GM23248 (cell line): ENCODE measurements at places on chromosomes 6 and 20.
A peak's percentile ranks its signal among the peaks of the same experiment; 100 is the strongest.

DNA sequence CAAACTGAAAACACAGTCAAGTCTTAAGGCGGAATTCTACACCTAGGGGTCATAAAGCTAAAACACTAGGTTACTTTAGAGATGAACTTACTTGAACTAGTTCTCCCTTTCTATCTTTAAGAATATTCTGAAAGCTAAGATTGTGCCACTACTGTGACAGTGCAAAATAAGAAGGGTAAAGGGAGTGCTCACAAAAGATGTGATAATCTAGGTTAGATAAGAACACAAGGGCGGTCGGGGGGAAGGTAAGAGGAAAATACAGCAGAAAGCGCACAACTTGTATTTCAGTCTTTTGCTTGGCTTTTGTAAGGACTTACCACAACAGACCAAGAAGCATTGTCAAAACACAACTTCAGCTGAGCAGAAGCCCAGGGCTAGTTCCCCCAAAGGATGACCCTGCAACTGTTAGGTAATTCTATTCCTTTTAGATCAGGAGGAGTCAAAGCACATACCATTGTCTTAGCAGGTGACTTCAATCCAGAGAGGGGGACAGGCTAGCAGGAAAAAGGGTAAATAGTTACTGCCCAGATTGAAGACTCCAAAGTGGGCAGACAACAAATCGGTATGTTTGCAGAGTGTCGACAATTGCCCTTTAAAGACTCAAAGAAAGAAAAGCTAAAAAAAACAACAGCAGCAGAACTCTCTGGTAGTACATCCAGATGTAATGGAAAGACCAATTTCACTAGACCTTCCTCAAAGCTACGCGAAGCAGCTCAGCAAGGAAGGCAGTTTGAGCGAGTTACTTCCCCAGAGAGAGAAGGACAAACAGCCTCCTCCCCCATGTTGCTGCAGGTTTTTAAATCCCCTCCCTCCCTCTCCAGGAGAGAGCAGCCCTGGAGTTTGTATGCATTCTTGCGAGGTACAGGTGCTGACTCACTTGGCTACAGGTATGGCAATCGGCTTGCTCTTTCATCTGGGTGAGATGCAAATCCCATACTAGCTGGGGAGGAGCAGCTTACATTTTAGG lies 59.0 kb downstream of the RIPOR2 start:
- DNase-seq, result no peak

GRCh38 chr6:157233686-157234085 lies 89.6 kb downstream of the TMEM242 start:
- DNase-seq, result no peak

DNA sequence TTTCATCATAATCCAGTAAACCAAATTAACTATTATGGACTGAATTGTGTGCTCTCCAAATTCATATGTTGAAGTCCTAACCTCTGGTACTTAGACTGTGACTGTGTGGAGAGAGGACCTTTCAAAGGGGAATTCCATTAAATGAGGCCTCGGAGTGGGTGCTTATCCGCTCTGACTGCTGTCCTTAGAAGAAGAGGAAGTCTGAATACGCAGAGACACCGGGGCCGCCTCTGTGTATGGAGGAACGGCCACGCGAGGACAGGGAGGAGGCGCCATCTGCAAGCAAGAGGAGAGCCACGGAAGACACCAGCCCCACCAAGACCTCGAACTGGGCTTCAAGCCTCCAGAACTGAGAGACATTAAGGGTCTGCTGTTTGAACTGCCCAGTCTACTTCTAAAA lies 35.6 kb upstream of the RPS6KA2 start:
- no peak for DNase-seq

DNA sequence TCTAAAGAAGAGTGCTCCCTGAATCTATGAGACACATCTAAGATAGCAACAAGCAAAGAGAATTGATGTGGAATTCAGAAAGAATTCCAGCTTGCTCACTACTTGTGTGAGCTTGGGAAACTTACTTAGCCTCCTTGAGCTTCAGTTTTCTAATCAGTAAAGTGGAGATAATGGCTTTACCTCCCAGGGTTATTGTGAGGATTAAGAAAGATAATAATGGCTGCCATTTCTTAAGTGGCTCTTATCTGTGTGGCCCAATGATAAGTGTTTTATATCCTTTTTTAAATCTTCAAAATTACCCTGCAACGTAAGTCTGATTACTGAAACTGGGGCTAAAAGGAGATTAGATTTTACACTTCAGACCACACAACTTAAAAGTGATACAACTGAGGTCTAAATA lies 418.5 kb downstream of the LMBRD1 start:
- no peak for DNase-seq

DNA sequence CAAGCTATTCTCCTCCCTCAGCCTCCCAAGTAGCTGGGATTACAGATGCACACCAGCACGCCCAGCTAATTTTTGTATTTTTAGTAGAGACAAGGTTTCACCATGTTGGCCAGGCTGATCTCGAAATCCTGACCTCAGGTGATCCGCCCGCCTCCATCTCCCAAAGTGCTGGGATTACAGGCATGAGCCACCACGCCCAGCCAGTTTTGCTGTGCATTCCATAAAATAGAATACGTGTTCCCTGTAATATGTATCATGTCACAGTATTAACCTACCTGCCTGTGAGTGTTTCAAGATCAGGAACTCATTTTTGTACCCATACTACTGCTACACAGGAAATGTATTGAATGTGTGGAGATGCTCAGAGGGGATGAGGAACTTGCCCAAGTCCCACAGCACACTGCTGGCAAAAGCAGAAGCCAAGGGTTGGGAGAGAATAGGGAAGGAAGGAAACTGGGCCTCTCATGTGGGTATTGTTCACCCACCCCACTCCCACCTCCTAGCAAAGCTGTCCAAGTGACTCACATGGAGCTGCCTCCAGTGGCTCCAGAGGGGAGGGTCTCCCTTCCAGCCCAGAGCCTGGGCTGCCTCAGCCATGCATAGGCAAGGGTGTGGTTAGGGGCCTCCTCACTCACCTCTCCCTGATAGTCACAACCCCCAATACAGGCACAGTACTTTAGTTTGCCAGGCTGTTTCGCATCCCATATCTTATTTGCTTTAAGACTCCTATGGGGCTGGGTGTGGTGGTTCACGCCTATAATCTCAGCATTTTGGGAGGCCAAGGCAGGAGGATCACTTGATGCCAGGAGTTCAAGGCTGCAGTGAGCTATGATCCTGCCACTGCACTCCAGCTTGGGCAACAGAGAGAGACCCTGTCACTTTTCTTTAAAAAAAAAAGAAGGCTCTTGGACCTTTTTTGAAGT lies 9.4 kb downstream of the HM13 start:
- peak; percentile 38 for DNase-seq

GRCh38 chr6:32941214-32941768 lies 463 bp upstream of the HLA-DMB start:
- DNase-seq, result no peak

- DNase-seq, result no peak
Measured at GRCh38 chr6:37095997-37096396, 74.0 kb upstream of the PIM1 start.

DNA sequence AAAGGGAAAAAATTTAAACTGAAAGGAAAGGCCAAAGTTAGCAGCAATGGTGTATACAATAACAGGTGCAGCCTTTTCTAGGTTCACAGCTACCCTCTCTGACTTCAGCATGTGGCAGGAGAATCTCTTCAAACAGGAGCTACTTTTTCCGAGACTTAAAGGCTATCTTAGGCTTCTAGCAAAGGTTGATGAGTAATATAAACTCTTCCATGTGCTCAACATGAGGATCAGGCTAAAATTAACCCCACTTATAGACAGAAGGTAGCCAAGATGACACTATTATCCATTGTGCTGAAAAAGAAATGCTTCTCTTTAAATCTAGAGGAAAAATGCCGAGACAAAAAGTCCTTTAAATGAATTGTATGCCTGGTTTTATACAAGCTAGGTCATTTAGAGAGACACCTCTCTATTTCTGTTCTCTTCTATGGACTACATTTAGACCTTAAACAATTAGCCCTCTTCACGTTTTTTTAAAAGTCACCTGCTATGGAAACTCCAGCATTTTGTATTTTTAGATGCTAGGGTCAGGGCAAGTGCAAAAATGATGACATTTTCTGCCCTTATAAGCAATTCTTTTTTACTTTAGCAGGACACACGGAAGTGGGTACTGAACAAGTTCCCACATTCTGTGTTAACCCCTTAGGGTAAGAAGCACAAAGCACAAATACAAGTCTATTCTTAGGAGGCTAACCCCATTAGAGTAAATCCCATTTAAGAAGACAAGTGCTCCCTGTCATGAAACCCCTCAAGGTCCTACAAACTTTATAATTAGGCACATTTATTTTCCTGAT lies 216.8 kb upstream of the CITED2 start:
- DNase-seq, result no peak

DNA sequence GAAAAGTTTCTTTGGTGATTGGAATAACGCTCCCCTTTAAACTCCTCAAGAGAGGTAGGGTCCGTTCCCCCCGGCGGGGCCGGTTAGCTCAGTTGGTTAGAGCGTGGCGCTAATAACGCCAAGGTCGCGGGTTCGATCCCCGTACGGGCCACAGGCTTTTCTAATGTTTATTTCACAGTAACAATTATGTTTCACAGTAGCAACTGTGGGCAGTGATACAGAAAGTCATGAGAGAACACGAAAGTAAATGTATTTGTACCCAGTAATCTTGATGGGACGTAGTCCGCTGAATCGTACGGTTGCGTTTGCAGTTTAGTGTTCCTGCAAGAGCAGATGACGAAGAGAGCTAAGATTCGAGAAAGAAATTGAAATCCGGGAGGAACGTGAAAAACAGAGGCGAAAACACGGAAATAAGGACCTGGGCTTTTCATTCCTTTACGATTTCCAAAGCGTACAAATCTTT lies 505.5 kb downstream of the PRIM2 start:
- DNase-seq, result no peak

DNA sequence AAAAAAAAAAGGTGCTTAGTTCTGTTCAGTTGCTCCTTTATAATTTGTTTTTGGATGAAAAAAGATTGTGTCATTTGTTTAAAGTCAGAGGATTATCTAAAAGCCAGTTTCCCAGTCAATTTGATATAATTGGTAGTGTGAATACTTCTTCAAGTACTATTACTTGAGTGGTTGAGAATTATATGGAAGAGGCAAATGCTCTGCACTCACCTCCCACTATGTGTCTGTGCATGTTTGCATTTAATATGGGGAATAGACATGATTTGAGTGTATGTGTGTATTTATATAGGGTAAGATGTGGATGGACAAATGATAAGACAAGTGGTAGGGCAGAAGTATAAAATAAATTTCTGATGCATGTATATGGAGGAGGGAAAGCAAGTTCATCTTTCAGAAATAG lies 15.8 kb downstream of the GJA1 start:
- no peak for DNase-seq

DNA sequence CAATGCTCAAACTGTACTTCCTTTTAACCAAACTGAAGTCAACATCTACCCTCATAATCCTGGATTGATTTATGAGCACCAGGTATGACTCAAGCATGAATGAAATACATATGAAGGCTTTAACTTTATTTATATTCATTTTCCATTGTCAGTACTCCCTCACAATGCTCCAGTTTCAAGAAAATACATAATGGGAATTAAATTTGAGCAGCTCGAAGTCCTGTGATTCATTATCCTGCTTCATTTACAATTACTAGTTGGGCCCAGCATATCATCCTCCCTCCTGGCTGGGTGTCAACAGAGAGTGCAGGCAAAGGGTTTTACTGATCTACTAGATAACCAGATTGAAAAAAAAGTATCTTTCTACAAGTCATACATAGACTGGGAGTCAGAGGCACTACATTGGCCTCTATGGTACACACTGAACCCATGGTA lies 10.1 kb downstream of the SAMHD1 start:
- DNase-seq, result peak; percentile 21

GRCh38 chr6:89862273-89862672 lies 32.0 kb upstream of the GJA10 start:
- no peak for DNase-seq

DNA sequence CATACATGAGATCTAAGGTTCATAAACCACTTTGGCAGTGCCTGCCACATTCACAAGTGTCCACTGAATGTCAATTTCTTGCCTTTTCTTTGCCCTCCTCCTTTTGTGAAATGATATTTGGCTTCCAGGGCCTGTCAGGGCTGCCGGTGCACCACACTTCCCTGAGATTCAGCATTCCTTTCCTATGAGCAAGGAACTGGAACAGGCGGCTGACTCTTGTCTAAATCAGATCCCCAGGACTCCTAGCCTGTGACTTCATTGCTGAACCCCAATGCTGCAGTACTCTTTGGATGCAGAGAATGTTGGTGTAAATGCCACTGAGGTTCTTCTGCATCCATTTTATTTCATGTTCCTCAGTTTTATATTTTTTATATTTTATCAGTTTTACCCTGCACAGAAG lies 172.2 kb downstream of the ARID1B start:
- peak; percentile 78 for DNase-seq

- DNase-seq, result no peak
Measured at GRCh38 chr20:10180651-10181235, 37.9 kb upstream of the SNAP25 start.

- no peak for DNase-seq
Measured at GRCh38 chr6:137903274-137903932, 36.3 kb downstream of the TNFAIP3 start.

GRCh38 chr6:127107916-127108315 lies 10.6 kb upstream of the RSPO3 start:
- no peak for DNase-seq

DNA sequence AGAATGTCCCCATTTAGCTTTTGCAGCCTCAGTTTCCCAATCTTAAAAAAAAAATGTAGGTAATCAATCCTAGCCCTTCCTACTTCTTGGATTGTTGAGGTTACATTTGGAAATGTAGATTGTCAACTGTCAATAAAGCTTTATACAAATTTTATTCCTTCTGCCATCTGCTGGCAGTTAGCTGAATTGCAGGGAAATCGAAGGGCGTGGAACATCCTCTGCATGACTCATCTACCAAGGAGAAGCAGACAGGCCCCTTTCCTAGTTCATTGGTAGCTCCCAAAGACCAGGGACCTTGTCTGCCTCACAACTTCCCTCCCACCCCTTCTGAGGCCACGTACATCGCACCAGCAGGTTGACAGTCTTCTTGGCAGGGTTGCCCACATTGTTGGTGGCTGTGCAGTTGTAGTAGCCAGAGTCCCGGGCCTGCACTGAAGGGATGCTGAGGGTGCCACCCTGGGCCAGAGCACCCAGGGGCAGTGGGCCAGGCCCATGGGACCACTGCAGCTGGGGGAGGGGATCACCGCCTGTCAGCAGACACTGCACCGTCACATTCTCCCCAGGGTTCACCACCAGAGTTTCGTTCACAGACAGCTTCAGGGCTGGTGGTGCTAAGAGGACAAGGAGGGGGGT lies 43.6 kb downstream of the MDGA1 start:
- DNase-seq, result peak; percentile 33

DNA sequence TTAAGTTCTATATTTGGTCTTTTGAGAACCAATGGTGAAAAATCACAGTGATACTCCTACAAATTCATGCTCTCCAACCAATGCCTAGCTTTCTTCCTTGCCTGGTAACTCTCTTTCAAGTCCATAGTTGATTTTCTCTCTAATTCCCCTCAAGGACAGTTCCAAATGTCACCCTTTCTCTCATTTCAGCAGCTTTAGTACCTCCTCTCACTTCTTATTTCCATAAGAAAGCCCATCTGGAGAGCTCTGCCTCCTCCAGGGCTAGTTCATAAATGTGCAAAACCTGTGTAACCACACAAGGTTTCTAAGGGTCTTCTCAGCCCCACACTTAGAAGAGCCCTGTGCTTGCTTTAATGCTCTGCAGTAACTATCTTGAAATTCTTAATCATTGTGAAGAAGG lies 155.4 kb upstream of the PLCB4 start:
- DNase-seq, result no peak
